Activated T-cell treated with anti-CD3 and anti-CD28 coated beads for 4 hours (primary cell): ENCODE measurements at places on chromosomes 4 and X.

GRCh38 chrX:9327747-9328145 lies 137.1 kb upstream of the TBL1X start:
- DNase-seq = no peak

GRCh38 chrX:122777766-122778165 lies 406.3 kb upstream of the GRIA3 start:
- no peak for DNase-seq

- DNase-seq = no peak
Observed at GRCh38 chr4:55326629-55327028, 19.4 kb upstream of the SRD5A3 start.

DNA sequence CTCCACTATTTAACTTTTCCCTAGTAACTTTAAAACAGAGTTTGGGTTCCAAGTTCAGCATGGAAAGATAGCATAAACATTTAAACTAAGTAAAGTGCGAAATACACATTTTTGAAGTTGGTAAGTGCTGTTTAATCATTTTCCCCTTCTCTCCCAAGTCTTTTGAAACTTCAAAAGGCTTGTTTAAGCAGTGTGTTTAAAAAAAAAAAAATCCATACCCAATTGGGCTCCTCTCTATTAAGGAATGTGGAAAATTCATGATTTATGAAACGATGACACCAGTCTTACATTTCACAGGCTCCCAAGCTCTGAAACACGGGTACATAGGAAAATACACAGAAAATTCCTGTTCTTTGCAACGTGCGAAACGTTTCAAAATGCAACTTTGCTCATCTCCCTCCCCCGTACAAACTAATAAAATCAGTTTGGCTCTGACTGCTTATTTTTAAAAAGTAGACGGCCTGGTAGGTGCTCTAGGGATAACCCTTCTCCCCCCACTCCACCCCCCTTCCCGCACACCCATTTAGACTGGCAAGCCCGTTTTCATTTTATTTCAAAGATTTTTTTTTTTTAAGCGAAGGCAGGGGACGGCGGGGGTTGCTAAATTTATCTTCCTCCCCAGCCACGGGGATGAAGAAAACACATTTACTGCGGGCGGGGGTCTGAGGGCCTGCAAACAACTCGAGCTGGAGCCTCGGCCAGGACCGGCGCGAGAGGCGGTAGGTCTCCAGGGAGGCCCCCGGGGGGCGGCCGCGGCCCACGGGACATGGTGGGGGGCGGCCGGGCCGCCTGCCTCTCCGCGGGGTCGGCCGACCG lies 786 bp upstream of the ZFX start:
- peak; percentile 4 for DNase-seq

GRCh38 chr4:144189121-144189520 lies 48.6 kb upstream of the GYPA start:
- DNase-seq = no peak

DNA sequence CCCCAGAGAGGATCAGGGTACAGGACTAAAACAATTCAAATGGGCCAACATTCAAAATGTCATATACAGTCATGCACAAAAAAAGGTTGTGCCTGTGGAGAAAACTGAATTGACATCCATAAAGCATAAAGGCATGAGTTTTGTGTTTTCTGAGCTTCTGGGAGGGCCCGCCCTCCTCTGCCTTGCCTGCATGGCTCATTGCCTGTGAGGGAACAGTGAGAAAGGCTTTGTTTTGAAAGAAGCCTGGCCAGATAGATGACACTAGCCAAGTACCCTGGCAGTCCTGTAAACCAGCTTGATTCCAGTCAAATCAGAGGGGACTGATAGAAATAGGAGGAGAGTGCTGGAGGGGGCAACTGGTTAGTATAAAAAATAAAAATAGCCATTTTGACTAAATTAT lies 194.3 kb downstream of the KIT start:
- no peak for DNase-seq

DNA sequence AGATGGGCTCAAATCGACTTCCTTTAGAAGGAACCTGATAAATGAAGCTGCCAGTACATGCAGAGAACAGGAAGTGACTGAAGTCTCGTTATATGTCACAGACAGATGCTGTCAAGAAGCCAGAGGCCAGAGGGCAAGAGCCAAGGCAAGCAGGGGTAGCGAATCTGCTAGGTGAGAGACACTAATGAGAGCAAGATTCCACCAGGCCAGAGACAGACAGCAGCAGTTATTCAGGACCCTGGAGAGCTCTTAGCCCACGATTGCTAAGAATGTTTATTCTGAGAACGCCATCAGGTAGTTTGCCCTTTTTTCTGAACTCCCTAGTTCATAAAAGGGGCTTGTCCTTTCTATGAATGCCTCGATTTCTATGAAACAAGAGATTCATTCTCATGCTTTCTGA lies 73.7 kb downstream of the BEND2 start:
- DNase-seq = no peak

DNA sequence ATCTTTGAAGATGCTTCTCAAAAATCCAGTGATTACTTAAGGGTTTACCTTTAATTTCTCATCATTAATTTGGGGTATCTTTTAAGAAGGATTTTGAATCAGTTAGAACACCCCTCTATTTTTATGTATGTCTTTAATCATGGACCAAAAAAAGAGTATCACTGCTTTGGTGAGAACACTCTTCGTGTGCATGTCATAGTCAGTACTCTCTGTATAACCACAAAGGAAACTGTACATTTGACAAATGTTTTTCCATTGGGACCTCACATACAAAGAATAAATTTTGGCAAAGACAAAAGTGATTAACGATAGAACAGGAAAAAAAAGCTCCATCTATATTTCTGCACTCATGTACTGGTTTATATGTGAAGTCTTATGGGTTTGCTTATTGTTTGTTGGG lies 31.3 kb downstream of the FAM241A start:
- no peak for DNase-seq

DNA sequence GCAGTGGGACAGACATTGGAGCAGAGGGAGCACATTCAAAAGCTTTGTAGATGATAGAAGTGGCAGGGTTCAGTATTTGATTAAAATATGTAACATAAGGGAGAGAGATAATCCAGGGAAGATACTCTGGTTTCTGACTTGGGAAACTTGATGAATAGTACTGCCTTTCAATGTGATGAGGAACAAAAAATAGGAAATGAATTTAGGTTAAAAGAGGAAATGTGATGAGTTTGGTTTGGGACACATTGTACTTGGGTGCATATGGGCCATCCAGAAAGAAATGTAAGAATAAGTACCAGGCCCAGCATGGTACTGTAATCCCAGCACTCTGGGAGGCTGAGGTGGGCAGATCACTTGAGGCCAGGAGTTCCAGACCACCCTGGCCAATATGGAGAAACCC lies 20.9 kb upstream of the NDNF start:
- DNase-seq = no peak

- DNase-seq = peak; percentile 11
Observed at GRCh38 chr4:77734928-77735327, 84.2 kb downstream of the CNOT6L start.

DNA sequence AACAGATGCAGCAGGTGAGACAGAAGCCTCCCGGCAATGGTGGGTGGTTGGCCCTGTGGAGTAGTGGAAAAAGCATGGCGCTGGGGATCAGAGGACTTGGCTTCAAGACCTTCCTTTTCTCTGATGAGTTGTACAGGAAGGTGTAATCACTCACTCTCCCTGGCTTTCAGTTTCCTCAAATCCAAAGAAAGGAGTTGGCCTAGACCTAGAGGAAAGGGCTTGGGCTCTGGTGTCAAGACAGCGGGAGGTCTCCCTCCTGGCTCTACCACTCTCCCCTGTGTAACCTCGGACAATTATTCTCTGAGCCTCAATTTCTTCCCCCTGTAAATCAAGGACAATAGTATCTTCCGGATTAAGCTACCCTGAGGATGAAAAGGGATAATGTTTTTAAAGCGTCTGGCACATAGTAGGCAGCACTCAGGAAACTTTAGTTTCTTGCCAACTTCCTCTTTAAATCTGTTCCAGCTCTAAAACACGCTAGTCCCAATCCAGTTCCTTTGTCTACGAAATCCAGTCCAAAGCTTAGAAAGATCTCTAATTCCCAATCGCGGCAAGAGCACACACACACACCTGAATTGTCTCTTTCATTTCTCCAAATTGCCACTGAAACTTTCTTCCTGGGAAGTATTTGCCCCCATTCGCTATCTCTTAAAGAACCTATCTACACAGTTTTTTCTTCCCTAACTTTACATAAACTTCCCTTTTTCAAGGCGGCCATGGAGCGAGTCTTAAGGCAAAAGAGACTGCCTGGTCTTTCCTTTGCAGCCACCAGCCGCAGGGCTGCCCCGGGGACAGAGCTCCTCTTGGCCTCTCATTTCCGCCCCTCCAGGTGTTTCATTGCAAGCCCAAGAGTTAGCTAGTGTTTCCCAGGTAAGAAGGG lies 29.9 kb upstream of the GPC4 start:
- no peak for DNase-seq

GRCh38 chrX:48854898-48855297 lies 19.5 kb upstream of the PCSK1N start:
- no peak for DNase-seq

DNA sequence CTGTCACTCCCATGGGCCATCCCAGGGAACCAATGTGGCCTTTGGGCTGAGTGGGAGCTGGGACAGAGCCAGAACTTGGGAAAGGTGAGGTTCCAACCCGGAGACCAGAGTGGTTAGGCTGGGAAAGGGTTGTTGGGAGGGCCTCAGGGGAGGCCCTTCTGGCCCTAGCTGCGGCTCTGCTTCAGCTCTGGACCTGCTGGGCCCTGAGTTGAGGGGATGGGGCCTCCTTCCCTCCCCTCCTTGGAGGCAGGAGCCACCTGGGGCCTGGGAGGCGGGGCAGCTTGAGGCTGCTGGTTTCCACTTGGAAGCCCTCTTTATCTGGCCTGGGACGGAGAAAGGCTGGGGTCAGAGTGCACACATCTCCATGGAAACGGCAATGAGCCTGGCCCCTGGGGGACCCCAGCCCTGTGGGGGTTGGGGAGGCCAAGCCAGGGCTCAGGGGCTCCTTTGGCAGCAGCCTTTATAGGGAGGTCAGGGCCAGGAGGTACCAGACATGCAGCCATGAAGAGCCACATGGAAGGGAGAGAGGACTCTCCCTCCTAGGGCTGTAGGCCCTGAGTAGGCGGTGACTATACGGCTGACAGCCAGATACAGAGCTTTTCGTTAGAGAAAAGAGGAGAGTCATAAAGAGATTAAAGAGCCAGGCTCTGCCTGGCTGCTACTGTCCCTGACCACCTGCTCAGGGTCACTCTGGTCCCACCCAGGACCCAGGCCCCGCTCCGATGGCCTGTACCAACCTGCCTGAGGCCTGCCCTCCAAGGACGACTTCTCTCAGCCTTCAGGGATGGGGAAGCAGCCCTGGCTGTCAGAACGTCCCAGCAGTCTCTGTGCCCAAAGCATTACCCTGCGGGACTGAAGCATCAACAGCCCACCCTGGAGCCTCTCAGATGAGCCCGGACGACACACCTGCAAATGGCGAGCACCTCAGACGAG lies 6.9 kb upstream of the NSD2 start:
- no peak for DNase-seq

- DNase-seq = no peak
Observed at GRCh38 chrX:85419293-85419692, 39.8 kb upstream of the POF1B start.
